Erythroblast (primary cell): ENCODE measurements at places on chromosomes 11 and 22.

DNA sequence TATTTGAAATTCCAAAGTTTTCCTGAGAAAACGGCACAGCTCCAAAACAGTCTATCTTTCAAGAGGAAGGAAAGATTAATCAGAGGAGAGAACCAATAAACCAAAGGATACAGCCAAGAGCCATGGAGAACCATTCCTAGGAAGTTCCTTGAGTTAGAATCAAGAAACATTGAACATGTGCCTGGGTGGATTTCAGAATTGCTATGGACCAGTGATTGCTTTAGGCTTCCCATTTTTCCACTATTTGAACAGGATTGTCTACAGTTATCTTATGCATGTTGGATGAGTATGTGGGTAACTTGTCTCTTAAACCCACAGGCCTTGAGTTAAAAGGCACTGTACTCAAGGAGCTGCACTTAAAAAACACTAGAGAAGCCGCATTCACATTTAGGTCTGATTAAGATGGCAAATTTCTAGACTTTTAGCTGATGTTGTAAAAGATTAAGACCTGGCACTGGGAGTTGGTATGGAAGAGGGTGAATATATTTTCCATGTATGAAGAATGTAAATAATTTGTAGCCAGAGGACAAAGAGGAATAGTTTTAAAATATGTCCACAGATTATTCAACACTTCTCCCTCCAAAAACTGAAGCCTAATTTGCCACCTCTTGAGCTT is 11.2 kb upstream of the DEUP1 start:
- DNase-seq: no peak

DNA sequence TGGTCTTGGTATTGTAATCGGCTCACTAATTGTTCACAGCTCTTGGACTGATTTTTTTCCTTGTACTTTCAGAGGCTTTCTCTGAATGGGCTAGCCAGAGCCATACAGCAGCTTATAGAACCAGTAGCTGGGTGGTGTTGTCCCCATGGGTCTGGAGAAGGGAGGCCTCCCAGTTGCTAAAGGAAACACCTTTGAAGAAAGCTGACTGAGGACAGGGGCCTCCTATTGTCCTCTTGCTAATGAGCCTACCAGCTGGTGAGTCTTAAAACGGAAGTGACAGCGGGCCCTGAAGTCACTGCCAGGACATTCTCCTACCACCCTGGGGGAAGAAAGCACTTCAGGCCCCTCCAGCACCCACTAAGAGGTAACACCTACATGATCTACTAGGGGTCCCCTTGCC is 9.9 kb downstream of the FADS3 start:
- DNase-seq: no peak

GRCh38 chr11:84130646-84131427 is 844.7 kb upstream of the CCDC90B start:
- no peak for DNase-seq

- no peak for DNase-seq
These were observed 9.0 kb downstream of the SYT12 start for GRCh38 chr11:67031791-67032561.

DNA sequence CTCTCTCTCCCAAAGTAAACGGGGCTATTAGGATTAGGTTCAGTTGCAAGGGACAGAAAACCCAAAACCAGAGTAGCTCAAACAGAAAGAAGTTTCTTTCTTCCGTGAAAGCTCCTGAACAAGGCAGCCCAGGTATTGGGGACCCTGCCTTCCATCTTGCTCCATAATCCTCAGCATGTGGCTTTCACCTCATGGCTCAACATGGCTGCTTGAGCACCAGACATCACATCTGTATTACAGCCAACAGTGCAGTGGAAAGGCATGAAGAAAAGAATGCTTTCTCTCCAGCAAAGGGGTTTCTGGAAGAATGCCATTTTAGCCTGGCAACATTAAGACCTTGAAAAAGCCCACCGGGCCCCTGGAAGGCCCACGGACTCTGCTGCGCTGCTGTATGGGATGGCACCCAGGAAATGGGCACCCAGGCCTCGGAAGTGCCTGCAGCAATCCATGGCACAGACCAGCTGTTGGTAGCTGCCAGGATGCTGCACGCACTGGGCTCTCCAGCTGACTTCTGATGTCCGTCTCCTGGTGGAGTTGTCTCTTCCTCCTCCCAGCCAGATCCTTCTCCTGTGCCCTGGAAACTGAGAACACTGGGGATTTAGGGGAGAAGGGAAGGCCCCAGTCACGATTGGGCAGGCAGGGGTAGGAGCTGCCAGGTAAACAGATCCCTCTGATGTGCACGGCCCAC is 22.6 kb downstream of the PDGFB start:
- DNase-seq: no peak

- no peak for DNase-seq
These were observed 6.5 kb upstream of the CAPN5 start for GRCh38 chr11:77060234-77060633.

DNA sequence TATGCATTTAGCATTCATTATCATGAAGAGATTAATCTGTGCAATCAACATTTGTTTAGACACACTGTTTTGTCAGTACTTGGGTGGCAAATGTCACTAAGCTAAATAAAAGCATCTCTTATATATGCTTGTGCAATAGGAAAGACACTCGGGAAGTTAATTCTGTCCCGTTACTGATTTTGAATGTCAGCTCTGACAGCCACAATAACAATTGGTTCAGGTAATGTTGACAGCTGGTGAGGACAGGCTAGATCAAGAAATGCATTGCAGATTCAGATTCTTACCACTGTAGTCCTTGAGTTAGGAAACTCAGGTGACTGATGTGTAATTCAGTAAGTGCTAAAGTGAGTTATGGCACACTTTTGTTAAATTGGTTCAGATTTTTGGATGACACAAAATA is 523.8 kb upstream of the FAT3 start:
- DNase-seq: no peak

GRCh38 chr11:11148104-11148509 is 204.9 kb downstream of the CSNK2A3 start:
- no peak for DNase-seq

DNA sequence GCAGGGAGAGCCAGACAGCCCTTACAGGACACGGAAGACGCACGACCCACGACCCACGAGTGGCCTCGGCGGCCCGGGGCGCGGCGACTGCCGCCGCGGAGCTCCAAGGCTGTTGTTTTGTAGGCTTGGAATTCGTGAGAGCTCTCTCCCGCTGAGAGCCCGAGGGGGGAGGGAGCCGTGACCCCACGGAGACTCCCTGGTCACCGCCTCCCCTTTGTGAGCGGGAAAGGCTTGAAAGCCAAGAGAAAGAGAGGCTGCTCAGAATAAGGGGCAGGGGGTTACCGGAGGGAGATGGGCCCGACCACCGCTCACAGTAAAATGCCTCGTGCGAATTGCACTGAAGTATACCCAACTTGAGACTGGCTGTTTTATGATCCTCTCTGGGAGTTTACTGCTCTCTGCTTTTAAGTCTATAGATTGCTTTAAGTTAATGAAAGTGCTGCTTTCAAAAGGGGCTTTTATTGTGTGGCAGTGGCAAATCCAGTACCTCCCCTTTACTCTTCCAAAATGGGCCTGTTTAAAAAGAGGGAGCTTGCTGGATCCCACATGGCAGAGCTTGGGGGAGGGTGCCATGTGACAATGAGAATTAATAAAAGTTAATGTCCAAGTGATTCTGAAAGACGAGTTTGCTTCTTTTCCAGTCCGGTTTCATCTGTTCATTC is 2.9 kb downstream of the PKNOX2 start:
- no peak for DNase-seq

- no peak for DNase-seq
These were observed 110.2 kb downstream of the ST3GAL4 start for GRCh38 chr11:126465573-126466188.

DNA sequence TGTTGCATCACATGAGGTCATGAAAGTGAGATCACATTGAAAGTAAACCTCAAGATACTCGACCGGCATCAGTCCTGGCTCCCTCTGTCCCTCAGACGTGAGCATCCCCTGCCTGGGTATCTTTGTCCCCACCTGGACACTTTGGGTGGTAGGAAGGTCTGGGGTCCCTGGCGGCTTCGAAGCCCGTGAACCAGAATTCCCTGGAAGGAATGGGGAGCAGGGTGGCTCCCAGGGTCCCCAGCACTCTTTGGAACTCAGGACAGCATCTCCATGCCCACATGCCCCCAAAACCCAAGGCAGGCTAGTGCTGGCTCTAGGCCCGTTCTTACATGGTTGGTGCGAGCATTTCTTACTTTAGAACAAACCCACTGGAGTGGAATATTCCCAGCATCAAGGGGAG is 7.5 kb downstream of the DERL3 start:
- DNase-seq: no peak

DNA sequence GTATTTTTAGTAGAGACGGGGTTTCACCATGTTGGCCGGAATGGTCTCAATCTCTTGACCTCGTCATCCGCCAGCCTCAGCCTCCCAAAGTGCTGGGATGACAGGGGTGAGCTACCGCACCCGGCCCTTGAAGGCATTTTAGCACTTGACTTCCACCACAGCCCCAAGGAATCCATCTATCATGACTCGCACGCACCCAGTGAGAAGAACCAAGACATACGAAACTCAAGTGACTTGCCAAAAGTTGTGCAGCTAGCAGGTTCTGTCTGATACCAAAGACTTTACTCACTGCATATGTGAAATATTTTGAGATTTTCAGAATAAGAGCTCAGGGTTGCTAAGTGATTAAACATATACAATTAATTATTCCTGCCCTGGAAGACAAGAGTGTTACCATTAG is 21.0 kb downstream of the FLI1 start:
- DNase-seq: no peak

DNA sequence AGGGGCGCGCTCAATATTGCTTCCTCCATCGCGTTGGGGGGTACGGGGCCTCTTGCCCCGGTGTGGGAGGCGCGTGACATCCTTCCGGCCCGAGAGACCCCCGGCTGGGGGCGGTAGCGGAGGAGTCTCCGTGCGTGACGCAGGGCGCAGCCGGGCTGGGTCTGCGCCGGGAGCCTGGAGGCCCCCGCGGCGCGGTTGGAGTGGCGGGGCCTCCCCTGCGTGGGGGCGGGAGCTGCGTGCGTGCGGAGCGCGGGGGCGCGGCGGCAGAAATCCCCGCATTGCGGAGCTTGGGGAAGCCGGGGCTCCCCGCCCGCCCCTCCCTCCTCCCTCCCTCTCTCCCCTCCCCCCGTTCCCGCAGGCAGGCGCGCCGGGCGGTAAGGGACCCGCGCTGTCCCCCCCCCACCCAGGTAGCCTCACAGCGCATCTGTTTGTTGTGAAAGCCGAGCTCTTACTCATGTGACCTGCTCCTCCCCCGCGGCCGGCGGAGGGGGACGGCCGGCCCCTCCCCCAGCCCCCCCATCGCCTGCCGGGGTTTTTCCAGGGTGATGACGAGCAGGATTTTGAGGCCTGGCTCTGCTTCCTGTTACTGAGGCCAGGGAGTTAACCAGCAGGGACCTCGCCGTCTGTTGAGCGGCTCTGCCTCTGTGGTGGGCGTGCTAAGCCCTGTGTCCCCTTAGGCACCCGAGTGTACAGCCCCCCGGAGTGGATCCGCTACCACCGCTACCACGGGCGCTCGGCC is 1.6 kb downstream of the PIM3 start:
- peak; percentile 52 for DNase-seq

DNA sequence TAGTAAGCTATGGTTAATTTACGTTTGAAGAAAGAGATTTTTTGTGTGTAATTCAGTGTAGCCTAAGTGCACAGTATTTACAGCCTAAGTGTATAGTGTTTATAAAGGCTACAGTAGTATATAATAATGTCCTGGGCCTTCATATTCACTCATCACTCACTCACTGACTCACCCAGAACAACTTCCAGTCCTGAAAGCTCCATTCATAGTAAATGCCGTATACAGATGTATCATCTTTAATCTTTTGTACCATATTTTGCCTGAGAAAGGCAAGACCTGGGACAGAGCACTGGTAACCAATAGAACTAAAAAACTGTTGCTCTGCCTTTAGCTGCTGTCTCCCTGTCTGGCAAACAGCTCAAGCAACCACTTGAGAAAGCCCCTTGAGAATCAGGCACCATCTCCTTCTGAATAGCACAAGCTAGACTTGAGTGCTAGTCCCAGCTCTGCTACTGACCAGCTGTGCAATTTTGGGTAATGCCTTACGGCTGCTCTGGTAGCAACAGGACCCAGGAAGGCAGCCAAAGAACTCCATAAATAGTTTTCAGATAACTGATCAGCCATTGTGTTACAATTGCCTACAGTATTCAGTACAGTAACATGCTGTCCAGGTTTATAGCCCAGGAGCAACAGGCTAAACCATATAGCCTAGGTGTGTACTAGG is 131.3 kb downstream of the KCNC1 start:
- DNase-seq: no peak

DNA sequence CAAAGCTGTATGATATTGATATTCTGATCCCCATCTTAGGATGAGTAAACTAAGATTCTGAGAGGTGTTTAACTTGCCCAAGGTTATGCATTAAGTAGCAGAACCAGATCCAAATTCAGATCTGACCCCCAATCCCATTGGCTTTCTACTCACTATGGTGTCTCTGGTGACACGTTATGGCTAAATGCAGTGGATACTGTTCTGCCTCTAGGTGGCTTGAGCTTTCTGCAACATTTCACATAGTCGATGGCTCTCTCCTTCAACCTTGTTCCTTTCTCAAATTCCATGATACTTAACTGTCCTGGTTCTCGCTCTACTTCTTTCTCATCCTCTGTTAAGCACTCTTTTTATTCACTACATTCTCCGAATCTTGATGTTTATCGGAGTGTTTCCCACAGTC is 9.4 kb downstream of the C11orf97 start:
- no peak for DNase-seq

DNA sequence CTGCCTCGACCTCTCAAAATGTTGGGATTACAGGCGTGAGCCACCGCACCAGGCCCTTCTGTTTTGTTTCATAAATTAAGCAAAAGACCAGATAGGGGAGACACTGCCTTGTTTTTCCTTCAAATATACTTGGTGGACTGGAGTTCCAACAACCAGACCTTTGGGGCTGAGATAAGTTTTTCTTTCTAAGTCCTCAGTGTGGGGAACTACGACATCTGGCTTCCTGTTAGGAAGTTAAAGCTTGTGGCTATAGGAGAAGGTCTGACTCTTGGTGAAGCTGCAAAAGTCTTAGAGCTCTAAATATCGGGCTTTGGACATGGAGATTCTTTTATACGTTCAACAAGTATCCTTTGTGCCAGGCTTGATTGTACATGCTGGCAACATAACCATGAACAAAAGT is 64.1 kb upstream of the EED start:
- DNase-seq: no peak

GRCh38 chr22:47623066-47623762 is 860.8 kb downstream of the TBC1D22A start:
- no peak for DNase-seq

GRCh38 chr11:64144587-64145472 is 21.1 kb downstream of the MACROD1 start:
- DNase-seq: no peak

DNA sequence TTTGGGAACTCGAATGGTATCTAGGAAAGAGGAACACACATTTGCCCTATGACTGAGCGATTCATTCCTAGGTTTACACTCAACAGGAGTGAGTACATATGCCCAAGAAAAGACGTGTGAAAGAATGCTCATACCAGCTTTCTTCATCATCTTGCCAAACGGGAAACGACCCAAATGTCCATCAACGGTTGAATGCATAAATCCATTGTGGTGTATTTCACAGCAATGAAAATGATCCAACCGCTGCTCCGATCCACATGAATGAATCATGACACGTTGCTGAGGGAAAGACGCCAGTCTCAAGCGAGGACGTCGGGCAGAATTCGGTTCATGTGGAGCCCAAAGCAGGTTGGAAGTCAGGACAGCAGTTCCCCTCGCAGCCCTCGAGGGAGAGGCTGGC is 71.5 kb downstream of the CYTH4 start:
- DNase-seq: no peak

GRCh38 chr11:30458541-30458940 is 127.6 kb downstream of the MPPED2 start:
- DNase-seq: no peak
